CD8-positive, alpha-beta memory T cell (primary cell): ENCODE measurements at places on chromosomes 1 and 21. TPM values are rescaled to one million over a fixed set of nuclear protein-coding genes. Genes with fewer than 3 reads are reported as not detected.
A peak's percentile ranks its signal among the peaks of the same experiment; 100 is the strongest.

GRCh38 chr1:93585059-93585966 is 96.3 kb downstream of the BCAR3 start:
- no peak overlapping the region for H3K4me3 ChIP-seq
- no peaks in the 10 kb centered on the region for H3K27me3 ChIP-seq

DNA sequence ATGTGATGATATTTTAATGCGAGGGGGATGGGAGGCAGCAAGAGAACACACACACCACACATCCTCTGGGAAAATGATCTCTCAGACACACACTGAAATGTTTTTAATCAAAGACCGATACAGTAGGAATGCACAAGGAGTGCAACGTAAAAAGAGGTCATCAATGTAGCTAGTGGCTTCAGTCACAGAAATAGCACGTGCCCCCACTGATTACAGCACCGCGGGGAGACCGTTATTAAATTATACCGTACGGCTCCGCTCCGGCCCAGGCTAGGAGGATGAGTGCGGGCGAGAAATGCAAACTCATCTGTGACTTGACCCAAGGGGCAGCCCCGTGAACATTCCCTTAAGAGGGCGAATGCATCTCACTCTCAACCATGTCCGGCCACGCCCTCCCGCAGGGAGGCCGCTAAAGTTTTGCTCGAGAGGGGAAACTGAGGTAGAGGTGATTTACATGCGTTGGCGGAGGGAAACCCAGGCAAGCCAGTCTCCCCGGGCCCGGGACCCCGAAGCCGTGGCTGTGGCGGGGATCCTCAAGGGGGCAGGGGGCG is 552 bp downstream of the UBR4 start:
- DNase-seq, result no peak
- peak overlapping the region; percentile 89 for H3K27ac ChIP-seq
- peaks cover 50% of the 10 kb centered on the region for H3K4me1 ChIP-seq
- H3K36me3 ChIP-seq, result no peaks in the 10 kb centered on the region
- H3K27me3 ChIP-seq, result no peaks in the 10 kb centered on the region

Gene PTPRC
- polyA plus RNA-seq, result 1,381 TPM

DNA sequence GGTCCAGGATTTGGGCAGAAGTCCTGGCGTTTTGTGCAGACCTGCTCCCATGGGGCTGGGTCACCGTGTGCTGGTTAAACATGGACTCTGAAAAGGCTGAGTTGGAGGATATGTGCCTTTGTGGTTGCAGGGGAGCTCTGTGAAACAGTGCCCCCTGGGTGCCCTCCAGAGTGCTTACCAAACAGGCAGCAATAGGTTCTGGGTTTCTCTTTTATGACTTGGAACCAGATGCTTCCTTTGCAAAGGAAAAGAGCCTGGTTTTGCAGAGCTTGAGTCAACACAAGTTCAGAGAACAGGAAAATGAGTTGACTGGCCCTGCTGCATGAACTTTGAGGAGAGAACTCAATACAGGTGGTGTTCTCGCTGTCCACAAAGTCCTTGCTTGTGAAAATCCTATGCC is 288.9 kb downstream of the TM2D1 start:
- no peaks in the 10 kb centered on the region for H3K27me3 ChIP-seq
- H3K27ac ChIP-seq, result no peak overlapping the region
- no peaks in the 10 kb centered on the region for H3K36me3 ChIP-seq

Gene ASCL5
- not detected for polyA plus RNA-seq

GRCh38 chr1:201750120-201750519 is 78.8 kb upstream of the IPO9 start:
- no peaks in the 10 kb centered on the region for H3K36me3 ChIP-seq
- no peak overlapping the region for H3K27ac ChIP-seq
- no peaks in the 10 kb centered on the region for H3K4me1 ChIP-seq
- no peak for DNase-seq
- H3K4me3 ChIP-seq, result no peak overlapping the region

DNA sequence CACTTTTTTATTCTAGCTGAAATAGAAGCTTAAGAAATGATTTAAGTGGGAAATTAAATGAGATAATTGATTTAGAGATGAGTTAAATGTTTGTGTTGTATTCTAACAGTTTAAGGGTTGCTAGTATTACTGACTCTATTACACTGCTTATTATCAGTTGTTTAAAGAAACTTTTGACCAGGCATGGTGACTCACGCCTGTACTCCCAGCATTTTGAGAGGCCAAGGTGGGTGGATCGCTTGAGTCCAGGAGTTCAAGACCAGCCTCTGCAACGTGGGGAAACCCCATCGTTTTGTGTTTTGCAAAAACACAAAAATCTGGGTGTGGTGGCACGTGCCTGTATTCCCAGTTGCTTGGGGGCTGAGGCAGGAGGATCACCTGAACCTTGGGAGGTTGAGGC is 14.2 kb downstream of the CLIC4 start:
- H3K36me3 ChIP-seq, result no peaks in the 10 kb centered on the region
- no peak overlapping the region for H3K4me3 ChIP-seq
- H3K27me3 ChIP-seq, result no peaks in the 10 kb centered on the region
- DNase-seq, result no peak
- H3K4me1 ChIP-seq, result no peaks in the 10 kb centered on the region
- H3K27ac ChIP-seq, result no peak overlapping the region

Gene TOR1AIP1
- 79.9 TPM for polyA plus RNA-seq

- no peaks in the 10 kb centered on the region for H3K36me3 ChIP-seq
- no peaks in the 10 kb centered on the region for H3K27me3 ChIP-seq
- H3K27ac ChIP-seq, result no peak overlapping the region
Observed at GRCh38 chr1:4598561-4598960, 55.8 kb upstream of the AJAP1 start.

- H3K27ac ChIP-seq, result no peak overlapping the region
- H3K4me1 ChIP-seq, result no peaks in the 10 kb centered on the region
- no peaks in the 10 kb centered on the region for H3K27me3 ChIP-seq
- DNase-seq, result no peak
- H3K36me3 ChIP-seq, result no peaks in the 10 kb centered on the region
Observed at GRCh38 chr1:168861421-168862004, 132.5 kb upstream of the DPT start.

Gene RPTN
- polyA plus RNA-seq, result not detected

- peak overlapping the region; percentile 38 for H3K27ac ChIP-seq
- no peaks in the 10 kb centered on the region for H3K27me3 ChIP-seq
- no peaks in the 10 kb centered on the region for H3K36me3 ChIP-seq
- peaks cover 9% of the 10 kb centered on the region for H3K4me1 ChIP-seq
- peak overlapping the region; percentile 58 for H3K4me3 ChIP-seq
- DNase-seq, result peak; percentile 96
Observed at GRCh38 chr1:2205191-2205952, 10.8 kb upstream of the FAAP20 start.

Gene SETDB1
- polyA plus RNA-seq, result 15.5 TPM

- no peaks in the 10 kb centered on the region for H3K27me3 ChIP-seq
- no peak overlapping the region for H3K4me3 ChIP-seq
- no peaks in the 10 kb centered on the region for H3K4me1 ChIP-seq
- no peaks in the 10 kb centered on the region for H3K36me3 ChIP-seq
- no peak for DNase-seq
- H3K27ac ChIP-seq, result no peak overlapping the region
Observed at GRCh38 chr1:107691540-107691939, 273.4 kb downstream of the VAV3 start.

GRCh38 chr21:35481005-35481404 is 431.9 kb upstream of the RUNX1 start:
- no peaks in the 10 kb centered on the region for H3K27me3 ChIP-seq
- no peak overlapping the region for H3K4me3 ChIP-seq
- peaks cover 27% of the 10 kb centered on the region for H3K4me1 ChIP-seq
- no peak overlapping the region for H3K27ac ChIP-seq
- H3K36me3 ChIP-seq, result no peaks in the 10 kb centered on the region

- H3K27ac ChIP-seq, result no peak overlapping the region
- no peaks in the 10 kb centered on the region for H3K27me3 ChIP-seq
- no peak overlapping the region for H3K4me3 ChIP-seq
Observed at GRCh38 chr21:26437326-26438009, 135.6 kb downstream of the CYYR1 start.
